Activated CD4-positive, alpha-beta T cell treated with anti-CD3 and anti-CD28 coated beads, Interleukin-10, Interleukin-2, amounts not matched to agents 100 ng/mL and 50 ng/mL, durations not matched to agents 16 hours and 8 hours (primary cell): ENCODE measurements at places on chromosomes 12 and 14.
A peak's percentile ranks its signal among the peaks of the same experiment; 100 is the strongest.

DNA sequence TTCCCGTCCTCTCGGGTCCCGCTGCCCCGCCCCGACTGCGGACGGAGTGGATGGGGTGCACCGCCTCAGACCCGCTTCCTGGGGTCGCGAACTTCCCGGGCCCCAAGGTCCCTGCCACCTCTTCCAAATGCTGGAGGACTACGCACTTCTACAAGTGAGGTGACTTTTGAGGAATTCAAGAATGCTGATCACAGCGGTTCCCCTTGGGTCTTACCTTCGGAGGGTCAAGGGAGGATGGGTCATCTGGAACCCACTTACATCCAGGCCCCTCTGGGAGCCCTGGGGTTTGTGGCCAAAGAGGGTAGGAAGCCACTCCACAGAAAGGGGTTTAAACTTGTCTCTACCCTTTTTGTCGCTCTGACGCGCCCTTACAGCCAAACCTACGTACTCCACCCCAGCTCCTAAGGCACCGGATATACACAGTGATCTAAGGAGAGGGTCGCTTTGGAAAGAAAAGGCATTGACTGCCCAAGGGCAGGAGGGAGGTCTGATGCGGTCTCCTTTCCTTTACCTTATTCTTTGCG lies 532 bp upstream of the PRKD1 start:
- DNase-seq, result no peak

GRCh38 chr14:72894623-72895378 lies 900 bp upstream of the DPF3 start:
- no peak for DNase-seq

DNA sequence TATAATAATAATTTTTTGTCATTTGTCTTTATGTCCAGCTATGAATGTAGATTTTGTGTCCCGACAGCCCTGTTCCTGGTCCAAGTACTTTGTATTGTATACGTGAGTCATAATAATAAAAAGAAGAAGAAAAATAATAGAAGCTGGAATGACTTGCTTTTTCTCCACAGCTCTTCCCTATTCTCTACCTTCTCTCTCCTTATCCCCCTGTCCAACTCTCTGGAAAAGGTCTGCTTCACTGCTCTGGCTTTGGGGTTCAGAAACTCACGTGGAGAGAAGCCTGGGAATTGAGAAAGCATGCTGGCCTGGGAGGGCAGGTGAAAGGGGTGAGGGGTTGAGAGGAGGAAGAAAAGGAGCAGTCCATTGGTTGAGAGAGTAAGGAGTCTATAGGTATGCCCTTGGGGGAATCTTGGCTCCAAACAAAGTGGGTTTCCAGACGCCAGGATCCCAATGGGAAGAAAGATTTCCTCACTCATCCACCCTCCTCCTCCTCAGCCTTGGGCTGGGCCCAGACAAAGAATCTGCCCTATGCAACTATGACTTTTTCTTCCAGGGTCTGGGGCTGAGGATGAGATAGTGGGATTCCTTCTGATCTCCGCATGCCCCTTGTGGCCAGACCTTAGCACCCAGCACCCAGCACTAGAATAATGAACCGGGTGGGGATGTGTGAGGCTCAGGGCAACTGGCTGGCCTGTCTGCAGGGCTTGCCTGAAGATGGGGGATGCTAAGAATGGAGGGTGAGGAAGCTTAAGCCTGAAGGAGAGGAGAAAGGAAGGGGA lies 4.0 kb downstream of the HOXC8 start:
- DNase-seq, result no peak

GRCh38 chr12:68276402-68276930 lies 23.1 kb upstream of the IL22 start:
- DNase-seq, result peak; percentile 75

- no peak for DNase-seq
Observed at GRCh38 chr14:88793259-88793625, 489 bp upstream of the EML5 start.

DNA sequence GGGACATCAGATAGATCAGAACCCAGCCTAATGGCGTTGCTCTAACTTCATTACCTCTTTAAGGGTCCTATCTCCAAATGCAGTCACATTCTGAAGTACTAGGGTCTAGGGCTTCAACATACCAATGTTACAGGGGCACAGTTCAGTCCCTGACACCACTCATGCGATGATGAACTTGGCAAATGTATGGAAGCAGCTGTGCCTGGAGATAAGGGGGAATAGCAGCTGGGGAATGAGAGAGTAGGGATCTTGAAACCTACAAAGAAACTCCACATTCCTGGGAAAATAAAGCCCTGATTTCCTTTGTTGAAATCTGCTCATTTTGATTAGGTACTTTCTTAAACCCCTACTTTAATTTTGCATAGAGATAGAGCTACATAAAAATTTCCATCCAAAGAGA lies 20.5 kb upstream of the TMCC3 start:
- DNase-seq, result no peak

GRCh38 chr12:111451649-111452129 lies 46.0 kb downstream of the SH2B3 start:
- peak; percentile 60 for DNase-seq

- peak; percentile 79 for DNase-seq
Observed at GRCh38 chr12:120677765-120678473, 9.0 kb upstream of the MLEC start.

DNA sequence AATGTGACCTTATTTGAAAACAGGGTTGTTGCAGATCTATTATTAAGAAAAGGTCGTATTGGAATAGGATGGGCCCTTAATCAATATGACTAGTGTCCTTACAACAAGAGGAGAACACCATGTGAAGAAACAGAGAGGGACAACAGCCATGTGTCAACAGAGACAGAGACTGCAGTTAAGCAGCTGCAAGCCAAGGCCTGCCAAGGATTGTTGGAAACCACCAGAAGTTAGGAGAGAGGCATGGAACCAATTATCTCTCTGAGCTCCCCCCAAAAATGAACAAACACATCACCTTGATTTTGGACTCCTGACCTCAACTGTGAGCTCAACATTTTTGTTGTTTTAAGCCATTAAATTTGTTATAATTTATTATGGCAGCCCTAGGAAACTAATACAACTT lies 214.6 kb upstream of the PRKD1 start:
- DNase-seq, result no peak

DNA sequence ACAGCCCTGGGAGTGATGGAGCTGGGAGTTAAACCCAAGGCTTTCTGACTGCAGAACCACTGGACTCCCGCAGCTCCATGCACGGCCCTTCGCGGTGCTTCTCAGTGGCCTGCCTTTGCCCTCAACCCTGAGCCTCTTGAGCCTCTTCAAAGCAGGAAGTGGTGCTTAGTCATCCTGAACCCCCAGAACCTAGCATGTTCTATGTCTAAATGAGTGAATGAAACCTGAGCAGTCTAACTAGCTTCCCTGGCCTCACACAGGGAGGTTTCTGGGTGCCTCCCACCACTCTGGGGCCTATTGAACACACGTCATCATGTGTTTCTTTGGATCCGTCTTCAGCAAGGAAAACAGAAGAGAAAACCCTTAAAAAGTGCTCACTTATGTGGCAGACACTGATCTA lies 117.9 kb upstream of the SFSWAP start:
- peak; percentile 87 for DNase-seq

- no peak for DNase-seq
Observed at GRCh38 chr14:33682760-33683159, 268.1 kb downstream of the EGLN3 start.

- no peak for DNase-seq
Observed at GRCh38 chr12:45469902-45470301, 254.0 kb downstream of the ANO6 start.

GRCh38 chr12:108491256-108491655 lies 23.8 kb upstream of the FICD start:
- DNase-seq, result no peak

- DNase-seq, result no peak
Observed at GRCh38 chr14:104360501-104360900, 219.1 kb upstream of the C14orf180 start.

- peak; percentile 96 for DNase-seq
Observed at GRCh38 chr14:50062438-50063085, 53.8 kb downstream of the VCPKMT start.

DNA sequence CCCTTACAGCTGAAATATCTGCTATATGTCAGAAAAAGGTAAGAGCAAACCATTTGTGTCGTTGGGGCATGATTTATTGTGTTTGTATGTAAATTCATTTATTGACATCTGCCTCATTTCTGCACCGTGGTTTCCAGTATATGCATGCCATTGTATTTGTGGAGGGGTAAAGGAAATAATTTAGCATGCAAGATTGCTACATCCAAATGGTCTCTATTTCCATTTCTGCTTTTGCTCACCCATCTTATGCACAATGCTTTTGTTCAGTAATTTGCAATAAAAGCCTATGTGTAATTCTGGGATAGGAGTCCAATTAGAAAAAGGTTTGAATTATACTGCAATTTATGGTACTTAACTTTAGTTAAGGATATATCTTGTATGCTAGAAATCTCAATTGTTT lies 101.8 kb downstream of the UNC79 start:
- DNase-seq, result no peak

DNA sequence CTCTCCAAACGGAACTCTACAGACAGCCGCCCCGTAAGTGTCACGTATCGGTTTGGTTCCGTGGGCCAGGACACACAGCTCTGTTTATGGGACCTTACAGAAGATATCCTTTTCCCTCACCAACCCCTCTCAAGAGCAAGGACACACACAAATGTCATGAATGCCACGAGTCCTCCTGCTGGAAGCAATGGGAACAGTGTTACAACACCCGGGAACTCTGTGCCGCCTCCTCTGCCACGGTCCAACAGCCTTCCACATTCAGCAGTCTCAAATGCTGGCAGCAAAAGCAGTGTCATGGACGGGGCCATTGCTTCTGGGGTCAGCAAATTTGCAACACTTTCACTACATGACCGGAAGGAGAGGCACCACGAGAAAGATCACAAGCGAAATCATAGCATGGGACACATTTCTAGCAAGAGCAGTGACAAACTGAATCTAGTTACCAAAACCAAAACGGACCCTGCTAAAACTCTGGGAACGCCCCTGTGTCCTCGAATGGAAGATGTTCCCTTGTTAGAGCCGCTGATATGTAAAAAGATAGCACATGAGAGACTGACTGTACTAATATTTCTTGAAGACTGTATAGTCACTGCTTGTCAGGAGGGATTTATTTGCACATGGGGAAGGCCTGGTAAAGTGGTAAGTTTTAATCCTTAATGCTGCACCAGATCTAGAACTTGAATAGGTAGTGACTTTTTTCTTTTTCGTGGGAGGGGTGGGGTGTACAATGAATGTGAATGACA lies 69.7 kb downstream of the WDR20 start:
- DNase-seq, result no peak

GRCh38 chr12:103742349-103742932 lies 98.6 kb downstream of the NT5DC3 start:
- no peak for DNase-seq

- DNase-seq, result no peak
Observed at GRCh38 chr14:77640756-77641533, 24.5 kb upstream of the SPTLC2 start.

DNA sequence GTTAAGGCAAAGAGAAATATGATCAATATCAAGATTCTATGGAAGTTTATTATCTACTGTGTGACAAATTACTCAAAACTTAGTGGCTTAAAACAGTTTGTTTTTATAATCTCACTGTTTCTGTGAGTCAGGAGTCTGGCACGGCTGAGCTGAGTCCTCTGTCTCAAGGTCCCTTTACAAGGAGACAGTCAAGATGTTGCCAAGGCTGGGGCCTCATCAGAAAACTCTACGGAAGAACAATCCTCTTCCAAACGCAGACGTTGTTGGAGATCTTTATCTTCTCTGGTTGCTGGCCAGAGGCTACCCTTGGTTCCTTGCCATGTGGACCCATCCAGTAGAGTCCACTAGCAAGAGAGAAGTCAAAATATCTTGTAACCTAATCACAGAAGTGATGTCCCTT lies 100.6 kb upstream of the CCND2 start:
- DNase-seq, result no peak

DNA sequence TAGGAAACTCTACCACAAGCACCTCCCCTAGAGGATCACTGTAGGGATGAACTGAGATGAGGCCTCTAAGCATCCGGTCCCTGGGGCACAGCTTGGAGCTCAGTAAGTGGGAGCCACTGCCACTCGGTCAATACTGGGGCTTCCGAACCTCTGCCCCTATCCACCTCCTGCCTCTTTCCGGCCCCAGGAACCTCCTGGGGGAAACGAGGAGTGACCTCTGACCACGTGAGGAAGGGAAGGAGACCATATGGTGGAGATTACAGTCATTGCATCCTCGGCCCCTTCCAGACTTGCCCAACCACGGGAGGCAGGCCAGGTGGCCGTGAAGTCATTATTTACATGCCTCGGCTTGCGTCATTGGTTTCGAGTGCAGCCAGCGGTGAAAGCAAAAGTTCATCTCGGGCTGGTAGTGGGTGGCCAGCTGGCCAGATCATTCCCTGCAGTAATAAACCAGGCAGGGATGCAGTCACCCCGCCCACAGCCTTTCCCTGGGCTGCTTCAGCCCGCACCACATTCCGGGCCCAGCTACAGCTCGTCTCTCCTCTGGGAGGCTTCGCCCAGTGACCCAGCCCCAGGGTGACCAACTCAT lies 65.4 kb downstream of the C14orf132 start:
- DNase-seq, result no peak

DNA sequence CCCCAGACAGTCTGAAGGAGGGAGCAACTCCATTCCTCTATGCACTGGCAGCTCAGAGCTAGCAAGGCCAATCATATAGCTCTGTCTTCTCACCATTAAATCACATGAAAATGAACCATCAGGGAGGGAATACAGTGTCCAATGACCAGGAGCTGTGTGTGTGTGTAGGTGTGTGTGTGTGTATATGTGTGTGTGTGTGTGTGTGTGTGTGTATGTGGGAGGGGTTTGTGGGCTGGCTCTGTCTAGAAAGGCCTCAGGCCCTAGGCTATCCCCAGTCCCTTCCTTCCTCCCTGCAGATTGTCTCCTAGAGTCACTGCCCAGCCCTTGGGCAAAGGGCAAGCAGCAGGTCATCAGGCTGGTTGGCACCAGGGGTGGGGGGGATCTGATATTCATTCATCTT lies 5.7 kb upstream of the SUSD6 start:
- no peak for DNase-seq

GRCh38 chr12:111355201-111355925 lies 13.5 kb downstream of the PHETA1 start:
- DNase-seq, result no peak

DNA sequence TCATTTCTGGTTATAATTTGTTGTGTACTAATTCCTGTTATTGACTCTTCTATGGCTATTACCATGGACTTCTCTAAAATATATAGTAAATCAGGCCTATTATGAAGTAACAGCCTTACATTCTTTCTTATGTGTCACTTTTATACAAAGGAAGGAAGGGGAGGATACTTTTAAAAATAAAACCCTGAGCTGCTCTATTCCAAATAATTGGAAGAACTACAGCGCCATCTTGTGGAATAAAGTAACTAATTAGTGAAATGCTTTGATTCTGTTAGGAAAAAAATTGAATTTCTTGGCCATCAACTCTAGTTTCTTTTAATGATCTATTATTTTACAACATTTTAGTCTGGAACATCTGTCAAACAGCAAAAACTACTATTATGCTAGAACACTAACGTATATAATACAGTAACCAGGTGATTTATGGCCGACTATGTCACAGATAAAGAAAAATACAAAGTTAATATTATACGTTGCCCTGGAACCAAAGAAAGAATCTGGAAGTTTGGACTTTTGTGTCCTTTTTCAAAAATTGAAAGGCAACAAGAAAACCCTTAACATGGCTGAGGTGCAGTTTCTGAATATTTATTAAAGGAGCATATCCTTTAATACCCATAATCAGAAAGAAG lies 55.0 kb upstream of the NELL2 start:
- peak; percentile 62 for DNase-seq

- no peak for DNase-seq
Observed at GRCh38 chr12:120835657-120836056, 68.5 kb downstream of the SPPL3 start.

- peak; percentile 65 for DNase-seq
Observed at GRCh38 chr12:121005346-121005815, 10.9 kb downstream of the C12orf43 start.
